ENCODE measurements at places on chromosomes 5 and 9.

DNA sequence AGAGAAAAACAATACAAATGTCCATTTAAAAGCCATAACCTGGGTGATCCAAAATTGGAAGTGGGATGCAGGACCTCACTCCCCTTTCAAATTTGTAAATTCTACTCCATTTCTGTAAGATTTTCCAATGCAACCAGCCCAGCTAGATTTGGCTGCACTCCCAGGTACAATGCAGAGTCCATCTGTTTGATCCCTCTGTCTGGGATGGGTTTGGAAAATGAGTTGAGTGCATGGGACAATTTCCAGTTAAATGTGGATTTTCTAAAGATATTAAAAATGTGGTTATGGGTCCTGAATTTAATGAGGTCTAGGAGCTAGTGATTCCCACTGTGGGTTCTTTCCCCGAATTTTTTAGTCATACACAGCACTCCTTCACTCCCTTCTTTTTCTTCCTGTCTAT, 104.0 kb upstream of the ATP10B start:
- DNase-seq: no peak

- DNase-seq: peak; percentile 59
These were observed 4.4 kb upstream of the SMIM3 start for GRCh38 chr5:150774145-150774544.

GRCh38 chr9:72292874-72293607, 72.0 kb downstream of the ZFAND5 start:
- DNase-seq: no peak

GRCh38 chr5:132887283-132887682, 13.8 kb downstream of the LEAP2 start:
- no peak for DNase-seq

GRCh38 chr5:82922086-82922734, 155.0 kb downstream of the TMEM167A start:
- no peak for DNase-seq

- DNase-seq: no peak
These were observed 10.8 kb downstream of the GFRA3 start for GRCh38 chr5:138263581-138263980.

DNA sequence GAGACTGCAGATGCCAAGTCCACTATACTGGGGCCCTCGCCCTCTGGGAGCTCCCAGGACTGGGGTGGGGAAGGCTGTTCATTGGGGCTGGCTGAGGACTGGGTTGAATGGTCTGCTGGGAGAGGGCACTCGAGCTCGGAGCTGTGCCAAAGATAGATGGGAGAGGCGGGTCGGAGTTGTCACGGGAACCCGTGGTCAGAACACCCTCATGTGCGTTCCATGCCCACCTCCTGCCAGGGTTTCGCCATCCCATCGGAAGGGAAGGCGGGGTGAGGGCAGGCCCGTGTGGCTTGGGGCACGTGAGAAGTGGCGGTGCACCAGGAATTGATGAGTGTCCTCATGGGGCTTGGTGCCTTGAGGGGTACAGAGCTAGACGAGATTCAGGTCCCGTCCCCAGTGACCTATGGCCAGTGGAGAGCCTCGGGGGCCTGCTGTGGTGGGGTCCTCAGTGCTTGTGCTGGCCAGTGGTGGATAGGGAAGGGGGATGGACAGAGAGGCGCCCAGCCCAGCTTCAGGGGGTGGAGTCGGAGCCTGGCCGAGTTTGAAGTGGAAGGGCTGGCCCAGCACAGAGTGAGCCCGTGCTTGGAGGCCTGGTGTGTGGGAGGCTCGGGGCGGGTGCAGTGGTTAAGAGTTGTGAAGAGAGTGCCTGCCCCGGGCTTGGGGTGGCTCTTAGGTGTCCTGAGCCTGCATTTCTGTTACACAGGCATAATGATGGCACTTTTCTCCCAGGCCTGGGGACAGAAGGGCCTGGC, 4.3 kb downstream of the CACFD1 start:
- no peak for DNase-seq

- no peak for DNase-seq
These were observed 973.3 kb downstream of the TAF11L14 start for GRCh38 chr5:18607570-18607969.

All from SJSA1 (cell line).